ENCODE measurements at places on chromosomes 2 and 18.

DNA sequence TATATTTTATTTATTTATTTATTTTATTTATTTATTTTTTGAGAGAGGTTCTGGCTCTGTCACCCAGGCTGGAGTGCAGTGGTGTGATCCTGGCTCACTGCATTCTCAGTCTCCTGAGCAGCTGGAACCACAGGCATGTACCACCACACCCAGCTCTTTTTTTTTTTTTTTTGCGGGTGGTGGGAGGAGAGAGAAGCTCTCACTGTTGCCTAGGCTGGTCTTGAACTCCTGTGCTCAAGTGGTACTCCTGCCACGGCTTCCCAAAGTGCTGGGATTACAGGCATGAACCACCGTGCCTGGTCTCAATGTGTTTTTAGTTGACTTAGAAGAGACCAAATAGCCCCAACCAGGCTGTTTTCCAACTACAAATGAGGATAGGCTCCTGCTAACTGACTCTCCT is 80.7 kb downstream of the PDCL3 start:
- DNase-seq = no peak

DNA sequence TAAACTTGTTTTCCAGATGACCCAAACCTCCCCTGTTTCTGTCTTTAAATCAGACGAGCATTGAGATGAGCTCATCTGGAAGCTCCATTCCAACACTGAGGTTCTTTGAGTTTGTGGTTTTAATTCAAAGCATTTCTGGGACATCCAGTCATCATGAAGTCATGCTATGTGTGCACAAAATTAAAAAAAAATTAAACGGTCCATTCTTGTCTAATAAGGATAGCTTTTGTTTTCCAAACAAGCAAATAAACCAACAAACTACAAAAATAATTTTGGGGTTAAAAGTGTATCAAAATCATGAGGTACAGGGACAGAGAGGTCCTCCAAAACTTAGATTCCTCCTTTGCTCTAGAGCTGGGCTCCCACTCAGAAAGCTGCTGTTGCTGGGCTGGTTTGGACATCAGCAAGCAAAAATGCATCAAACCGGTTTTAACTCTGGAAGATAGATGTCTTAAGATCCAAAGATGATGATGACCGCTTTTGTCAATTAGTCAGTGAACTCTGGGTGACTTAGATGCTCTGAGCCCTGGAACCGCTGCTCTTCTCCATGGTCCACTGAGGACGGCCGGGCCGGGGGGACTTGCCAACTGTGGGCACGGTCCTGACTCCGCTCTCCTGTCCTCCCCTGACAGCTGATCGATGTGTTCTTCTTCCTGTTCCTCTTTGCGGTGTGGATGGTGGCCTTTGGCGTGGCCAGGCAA is 65.4 kb downstream of the TRPM8 start:
- peak; percentile 82 for DNase-seq

DNA sequence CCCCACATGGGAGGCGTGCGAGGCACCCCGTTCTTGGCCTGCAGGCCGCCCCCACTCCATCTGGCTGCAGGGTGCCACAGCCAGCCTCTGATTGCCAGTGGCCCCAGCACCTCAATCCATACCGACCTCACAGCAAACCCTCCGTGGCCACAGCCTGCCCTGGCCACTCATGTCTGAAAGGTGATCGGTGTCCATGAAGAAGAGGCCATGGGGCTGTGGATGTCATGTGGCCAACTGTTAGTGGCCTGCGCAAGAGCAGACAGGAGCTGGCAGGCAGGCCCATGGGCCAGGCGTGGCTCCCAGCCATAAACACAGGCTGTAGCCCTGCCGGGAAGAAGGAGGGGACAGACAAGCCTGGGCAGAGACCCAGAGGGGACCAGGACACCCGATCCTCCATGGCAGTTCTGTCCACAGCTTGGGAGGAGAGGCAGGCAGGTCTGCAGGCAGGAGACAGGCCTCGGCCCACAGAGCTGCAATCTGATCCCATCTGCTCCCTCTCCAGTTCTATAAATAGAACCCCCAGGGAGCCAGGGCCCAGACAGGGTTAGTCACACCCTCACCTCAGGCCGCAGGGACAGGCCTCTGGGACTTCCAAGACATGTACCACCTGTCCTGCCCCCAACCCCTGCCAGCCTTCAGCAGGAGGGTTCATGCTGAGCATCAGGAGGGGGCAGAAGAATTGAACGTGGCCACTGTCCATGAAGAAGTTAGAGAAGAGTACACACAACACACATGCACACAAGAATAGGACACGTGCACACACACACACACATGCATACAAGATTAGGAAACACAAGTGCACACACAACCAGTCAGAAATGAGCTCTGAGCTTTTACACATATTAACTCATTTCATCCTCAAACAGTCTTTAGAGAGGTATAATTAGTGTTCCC is 16.9 kb downstream of the STEAP3 start:
- DNase-seq = no peak

DNA sequence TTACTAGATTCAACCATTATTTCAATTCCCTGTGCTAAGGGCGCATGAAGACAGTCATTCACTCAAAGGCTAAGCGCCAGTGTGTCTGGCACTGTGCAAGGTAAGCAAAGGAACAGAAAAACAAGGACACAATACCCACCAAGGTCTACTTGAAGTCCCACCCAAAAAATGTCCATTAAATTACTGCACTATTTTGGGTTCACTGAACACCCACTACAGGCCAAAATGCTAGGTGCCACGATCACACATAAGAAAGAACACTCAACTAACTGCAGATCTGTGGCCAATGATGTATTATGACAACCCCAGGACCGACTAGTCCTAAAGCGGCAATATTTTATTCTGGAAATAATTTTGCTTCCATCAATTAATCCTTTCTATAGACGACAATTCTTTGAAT is 1.8 kb downstream of the TMEM131 start:
- DNase-seq = no peak
